ENCODE measurements at places on chromosomes 5 and 9. TPM values are rescaled to one million over a fixed set of nuclear protein-coding genes. Genes with fewer than 3 reads are reported as not detected.

Gene OLFM1
- total RNA-seq: 5.5 TPM

Gene IER5L
- total RNA-seq: 70.7 TPM

Gene UBLCP1
- total RNA-seq: 11.7 TPM

Gene ALDOB
- total RNA-seq: not detected
